ENCODE measurements at places on chromosomes 12 and 14.

GRCh38 chr12:26813812-26814211 lies 19.2 kb downstream of the ITPR2 start:
- no peak for DNase-seq

GRCh38 chr14:74980398-74980730 lies 22.4 kb upstream of the EIF2B2 start:
- no peak for DNase-seq

DNA sequence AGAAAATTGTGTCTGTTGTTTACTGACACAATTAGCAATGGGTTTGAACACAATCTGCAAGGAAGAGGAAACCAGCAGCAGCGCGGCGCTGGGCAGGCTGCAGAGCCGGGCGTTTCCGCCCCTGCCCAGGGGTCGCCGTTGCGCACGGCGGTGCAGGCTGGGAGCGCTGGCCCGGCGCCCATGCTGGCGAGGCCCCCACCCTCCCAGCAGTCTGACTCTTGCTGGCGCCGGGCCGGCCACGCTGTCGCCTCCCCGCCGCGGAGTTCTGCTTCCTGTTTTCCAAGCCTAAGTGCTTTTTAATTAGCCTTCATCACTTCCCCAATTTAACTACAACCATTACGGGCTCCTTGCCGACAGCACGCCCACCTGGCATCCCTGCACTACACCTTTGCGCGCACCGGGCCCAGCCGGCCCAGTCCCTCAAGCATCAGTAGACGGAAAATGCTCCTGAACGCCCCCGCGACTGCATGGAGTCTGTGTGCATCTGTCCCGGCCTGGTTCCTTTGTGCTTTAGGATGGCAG lies 212.1 kb downstream of the GXYLT1 start:
- no peak for DNase-seq

DNA sequence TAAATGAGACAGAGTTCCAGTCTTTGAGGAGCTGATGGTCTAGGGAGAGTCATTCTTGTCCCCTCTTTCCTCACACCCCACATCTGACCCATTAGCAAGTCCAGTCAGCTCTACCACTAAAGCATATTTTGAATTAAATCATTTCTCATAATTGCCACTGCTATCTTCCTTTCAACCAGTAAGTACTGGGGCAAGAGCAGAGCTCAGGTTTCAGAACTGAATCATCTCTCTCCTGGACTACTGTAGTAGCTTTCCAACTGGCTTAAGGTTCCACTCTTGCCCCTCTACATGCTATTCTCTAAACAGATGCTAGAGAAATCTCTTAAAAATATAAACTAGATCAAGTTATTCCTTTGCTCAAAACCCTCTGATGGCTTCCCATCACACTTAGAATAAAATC lies 218.3 kb downstream of the TTC6 start:
- no peak for DNase-seq

- no peak for DNase-seq
Measured at GRCh38 chr12:91496337-91496736, 313.7 kb upstream of the DCN start.

- no peak for DNase-seq
Measured at GRCh38 chr12:3291939-3292338, 199.1 kb upstream of the PRMT8 start.

DNA sequence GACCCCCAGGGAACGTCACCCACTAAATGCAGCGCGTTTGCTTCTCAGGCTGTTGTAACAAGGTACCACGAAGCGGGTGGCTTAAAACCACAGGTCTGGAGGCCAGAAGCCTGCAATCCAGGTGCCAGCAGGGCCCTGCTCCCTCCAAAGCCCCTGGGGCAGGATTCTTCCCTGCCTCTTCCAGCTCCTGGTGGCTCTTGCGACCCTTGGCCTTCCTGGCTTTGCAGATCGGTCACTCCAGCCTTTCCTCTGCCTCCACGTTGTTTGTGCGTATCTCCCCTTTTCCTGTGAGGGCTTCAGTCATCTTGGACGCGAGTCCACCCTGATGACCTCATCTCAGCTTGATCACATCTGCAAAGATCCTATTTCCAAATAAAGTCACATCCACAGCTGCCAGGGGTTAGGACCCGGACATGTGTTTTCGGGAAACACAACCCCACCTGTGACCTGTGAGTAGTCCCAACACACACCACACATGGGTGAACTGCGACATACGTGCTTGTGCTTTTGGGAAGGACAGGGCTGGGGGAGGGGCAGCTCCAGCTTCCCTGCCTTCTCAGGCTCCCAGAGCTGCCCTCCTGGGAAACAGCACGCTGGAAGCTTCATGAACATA lies 114.5 kb upstream of the NCOR2 start:
- no peak for DNase-seq

DNA sequence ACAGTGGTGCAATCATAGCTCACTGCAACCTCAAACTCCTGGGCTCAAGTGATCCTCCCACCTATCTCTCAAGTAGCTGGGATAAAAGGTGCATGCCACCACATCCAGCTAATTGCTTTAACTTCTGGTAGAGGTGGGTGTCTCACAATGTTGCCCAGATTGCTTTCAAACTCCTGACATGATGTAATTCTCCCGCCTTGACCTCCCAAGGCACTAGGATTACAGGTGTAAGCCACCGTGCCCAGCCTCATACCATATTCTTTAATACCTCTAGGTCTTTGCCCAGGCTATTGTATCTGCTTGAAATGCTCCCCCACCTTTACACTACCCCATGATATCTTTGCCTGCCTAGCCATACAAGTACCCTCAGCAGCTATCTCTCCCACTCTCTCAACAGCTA lies 11.3 kb downstream of the R3HDM2 start:
- no peak for DNase-seq

DNA sequence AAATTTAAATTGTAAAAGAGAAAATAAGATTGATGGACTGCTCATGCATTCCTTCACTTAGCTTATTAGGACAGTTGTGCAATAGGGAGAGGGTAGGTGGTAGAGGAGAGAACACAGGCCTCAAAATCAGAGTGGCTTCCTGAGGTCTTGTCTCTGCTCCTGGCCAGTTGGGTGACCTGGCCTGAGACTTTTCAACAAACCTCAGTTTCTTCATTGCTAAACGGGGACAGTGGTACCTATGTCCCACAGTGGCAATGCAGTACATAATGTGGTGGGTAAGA lies 2.6 kb downstream of the MAP3K12 start:
- no peak for DNase-seq

- no peak for DNase-seq
Measured at GRCh38 chr12:460261-461230, 807 bp downstream of the B4GALNT3 start.

DNA sequence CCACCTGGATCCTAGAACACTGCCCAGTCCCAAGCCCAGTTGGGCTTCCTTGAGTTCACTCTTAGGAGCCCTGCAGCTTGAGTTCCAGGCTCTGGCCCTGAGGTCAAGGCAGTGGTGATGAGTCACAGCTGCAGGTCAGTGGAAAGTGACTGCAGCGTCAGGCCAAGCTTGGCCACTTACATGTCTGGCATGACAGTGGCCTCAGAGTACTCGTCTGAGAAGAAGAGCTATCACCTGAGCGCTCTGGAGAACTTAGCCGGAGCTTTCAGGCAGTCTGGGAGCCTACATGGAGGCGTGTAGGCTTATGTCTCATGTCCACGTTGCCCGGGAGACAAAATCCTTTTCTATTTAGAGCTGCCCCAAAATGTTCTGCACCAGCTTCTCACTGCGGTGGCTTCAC lies 75.6 kb downstream of the ARL6IP4 start:
- no peak for DNase-seq

- DNase-seq: no peak
Measured at GRCh38 chr12:108175310-108175709, 46.2 kb downstream of the WSCD2 start.

DNA sequence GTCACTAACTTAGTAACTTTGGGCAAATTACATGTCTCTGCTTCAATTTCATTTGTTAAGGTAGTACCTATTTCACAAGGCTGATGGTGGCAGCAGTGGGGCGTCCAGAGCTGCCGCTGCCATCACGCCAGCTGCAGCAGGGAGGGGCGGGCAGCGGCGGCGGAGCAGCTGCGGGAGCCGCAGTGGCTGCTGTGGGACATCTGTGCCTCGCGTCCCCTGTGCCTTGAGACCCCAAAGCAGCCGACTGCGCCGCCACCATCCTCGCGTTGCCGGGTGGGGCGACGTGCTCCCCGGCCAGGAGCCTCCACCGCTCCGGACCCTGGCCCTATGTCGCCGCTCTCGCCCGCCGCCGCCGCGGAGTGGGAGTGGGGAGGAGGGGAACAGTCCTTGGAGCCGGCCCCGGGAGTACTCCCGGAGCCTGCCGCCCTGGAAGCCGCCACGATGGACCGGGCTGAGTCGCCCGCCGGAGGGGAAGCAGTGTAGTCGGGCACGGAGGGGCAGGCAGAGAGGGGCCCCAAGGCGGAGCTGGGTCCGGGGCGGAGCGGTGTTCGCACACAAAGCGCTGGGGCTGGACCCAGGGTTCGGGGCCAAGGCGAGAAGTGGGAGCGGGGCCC lies 51.4 kb downstream of the A2M start:
- DNase-seq: peak; percentile 27

DNA sequence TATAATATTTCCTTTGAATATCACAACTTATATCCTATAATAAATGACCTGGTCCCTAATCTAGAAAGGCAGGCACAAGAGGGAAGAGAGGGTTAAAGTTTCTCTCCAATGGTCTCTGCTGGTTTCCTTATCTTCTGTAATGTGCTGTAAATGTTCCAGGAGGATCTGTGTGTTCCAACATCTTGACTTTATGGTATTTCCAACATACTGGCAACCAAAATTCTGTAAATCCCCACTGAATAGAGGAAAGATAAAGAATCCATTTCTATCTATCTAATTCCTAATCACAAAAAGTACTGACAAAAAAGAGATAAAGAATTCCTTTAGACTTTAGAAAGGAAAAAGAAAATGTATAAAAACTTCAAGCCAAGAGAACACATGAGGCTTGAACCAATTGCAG lies 146.4 kb upstream of the CCDC198 start:
- DNase-seq: no peak

DNA sequence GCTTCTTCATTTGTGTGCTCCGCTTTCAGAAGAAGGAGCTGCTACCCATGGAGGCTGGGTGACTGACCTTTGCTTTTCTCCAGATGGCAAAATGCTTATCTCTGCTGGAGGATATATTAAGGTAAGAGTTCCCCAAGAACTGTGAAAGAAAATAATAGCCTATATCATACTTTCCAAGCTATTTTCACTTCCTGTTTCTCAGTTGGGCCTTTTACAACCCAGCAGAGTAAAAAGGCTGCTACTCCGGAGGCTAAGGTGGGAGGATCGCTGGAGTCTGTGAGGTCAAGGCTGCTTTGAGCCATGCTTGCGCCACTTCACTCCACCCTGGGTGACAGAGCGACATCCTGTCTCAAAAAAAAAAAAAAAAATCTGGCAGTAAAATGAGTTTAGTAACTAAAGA lies 82.1 kb downstream of the APAF1 start:
- no peak for DNase-seq

- DNase-seq: no peak
Measured at GRCh38 chr14:102633906-102634595, 41.6 kb downstream of the RCOR1 start.

DNA sequence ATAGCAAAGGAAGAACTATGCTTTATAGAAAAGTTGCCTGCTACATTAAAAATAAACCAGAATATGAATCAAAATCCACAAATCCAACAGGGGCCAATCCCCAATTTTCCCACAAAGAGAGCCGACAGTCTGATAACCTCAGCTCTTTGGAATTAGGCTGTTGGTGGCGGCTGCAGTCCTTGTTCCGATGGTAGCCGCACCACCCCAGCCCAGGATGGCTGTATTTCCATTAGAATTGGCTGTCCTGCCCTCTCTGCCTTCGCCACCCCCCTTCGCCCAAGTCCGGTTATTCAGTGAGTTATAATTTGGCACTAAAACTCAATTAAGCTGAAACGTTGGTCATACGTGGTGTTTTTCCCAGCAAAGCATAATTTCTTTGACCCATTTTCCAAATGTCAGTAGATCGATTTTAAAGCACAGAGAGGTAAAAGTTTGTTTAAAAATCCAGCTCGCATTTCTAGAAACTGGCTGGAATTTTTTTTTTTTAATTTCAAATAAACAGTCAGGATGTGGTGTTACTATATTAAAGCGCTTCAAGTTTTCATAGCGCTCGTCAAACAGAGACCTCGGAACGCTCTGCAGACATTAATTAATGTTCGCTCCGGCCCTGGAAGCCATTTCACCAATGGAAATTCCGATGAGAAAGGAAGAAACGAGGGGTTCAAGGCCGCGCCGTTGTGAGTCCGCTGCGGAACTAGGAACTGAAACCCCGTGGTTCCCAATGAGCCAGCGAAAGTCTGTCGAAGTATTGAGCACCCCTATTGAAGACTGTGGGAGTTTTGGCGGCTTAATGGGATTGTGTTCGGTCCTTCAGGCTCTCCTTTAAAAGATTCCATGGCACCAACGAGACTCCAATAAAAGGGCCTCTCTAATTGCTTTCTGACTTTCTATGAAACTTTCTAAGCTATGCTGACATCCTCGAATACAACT lies 104.8 kb upstream of the DIO3 start:
- DNase-seq: no peak

GRCh38 chr12:46460682-46461210 lies 88.2 kb upstream of the SLC38A2 start:
- DNase-seq: no peak

- no peak for DNase-seq
Measured at GRCh38 chr12:69513297-69513696, 43.1 kb downstream of the FRS2 start.

- peak; percentile 47 for DNase-seq
Measured at GRCh38 chr14:96592591-96593386, 90.6 kb downstream of the PAPOLA start.

DNA sequence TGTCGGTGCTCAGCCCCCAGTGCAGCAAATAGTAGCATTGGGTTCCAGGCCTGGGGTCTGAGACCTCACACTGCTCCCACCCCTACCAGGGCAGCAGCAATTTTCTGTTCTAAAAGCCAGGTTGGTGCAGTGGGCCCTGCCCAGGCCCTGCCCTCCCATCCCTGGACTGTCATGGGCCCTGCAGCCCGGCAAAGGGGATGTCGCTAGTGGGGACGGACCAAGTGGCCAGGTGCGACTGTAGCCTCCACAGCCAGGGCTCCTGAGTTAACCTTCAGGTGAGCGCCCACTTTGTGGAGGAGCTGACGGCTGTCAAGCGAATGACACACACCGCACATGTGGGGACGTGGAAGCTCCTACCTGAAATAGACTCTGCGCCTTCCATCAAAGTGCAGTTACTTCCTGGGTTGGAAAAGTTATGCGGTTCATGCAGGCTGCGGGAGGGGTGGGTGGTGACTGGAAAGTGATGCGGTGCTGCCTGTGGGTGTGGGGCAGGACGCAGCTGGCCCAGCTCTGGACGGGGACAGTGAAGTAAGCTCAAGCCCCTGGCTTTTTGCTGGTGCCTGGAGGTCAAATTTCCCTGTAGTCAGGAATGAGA lies 1.5 kb downstream of the INF2 start:
- no peak for DNase-seq

DNA sequence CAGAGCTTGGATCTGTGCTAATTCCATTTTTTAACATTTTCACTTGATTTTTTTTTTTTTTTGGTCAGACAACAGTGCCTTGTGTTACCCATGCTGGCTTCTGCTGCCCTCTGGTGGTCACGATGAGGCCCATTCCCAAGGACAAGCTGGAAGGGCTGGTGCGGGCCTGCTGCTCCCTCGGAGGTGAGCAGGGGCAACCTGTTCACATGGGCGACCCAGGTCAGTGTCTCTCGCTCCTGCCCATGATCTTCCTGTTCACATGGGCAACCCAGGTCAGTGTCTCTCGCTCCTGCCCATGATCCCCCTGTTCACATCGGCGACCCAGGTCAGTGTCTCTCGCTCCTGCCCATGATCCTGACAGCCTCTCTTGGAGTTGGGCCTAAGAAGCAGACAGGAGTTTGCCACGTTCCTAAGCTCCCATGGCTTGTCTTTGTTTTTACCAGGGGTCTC lies 59.4 kb downstream of the DGLUCY start:
- peak; percentile 80 for DNase-seq
